ENCODE measurements at places on chromosomes 4 and X. TPM values are rescaled to one million over a fixed set of nuclear protein-coding genes. Genes with fewer than 3 reads are reported as not detected.

GRCh38 chr4:187309456-187309855 is 585.8 kb upstream of the FAT1 start:
- DNase-seq: no peak

DNA sequence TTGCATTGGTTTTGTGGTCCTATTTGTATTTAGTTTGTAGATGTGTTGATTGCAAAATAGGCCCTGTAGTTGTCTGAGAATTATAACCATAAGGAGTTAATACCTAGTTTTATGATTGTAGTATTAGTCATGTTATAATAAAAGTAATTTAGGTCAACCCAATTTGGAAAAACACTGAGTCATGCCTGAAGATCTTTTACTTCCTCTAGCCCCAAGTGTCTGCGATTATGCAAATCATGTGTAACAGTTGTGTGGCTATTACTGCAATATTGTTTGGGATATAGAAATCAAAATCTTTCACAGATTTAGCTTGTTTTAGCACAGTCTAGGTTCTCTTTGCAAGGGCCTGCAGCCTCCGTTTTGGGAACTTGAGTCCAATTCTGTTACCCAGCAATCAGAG is 12.6 kb downstream of the SRD5A3 start:
- DNase-seq: no peak

DNA sequence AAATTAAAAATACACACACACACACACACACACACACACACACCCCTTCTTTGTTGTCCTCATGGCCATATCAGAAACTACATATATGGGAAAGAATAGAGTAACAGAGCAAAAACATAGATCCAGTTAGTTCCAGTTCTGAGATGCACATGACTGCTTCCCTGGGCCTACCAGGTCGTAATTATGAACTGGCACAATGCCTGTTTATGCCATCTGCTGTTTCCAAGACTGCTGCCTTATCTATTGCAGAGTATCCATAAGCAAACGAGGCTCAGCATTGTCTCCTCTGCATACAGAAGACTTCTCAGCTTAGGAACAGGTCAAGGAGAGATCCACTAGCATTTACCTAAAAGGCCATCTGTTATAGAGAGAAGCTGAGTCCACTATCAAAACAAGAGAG is 789.0 kb downstream of the TECRL start:
- no peak for DNase-seq

GRCh38 chr4:41714364-41715000 is 34.0 kb downstream of the PHOX2B start:
- no peak for DNase-seq

DNA sequence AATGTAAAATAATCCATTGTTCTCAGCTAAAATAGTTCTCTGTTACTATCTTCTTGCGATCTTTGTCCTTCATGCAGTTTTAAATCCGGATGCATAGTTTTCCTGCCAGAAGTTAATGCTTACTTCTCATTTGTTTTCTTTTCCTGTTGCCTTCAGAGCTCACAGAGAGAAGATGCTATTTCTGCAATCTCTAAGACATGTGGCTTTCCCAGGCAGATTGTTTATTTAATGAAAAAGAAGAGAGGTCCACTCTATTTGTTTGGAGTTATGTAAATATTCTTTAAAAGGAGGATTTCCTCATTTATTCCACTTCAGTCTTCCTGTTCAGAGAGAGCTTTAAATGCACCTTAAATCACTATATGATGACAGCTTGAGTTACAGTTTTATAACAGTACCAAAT is 39.3 kb upstream of the HPGD start:
- DNase-seq: no peak

GRCh38 chrX:128020701-128021100 is 31.5 kb downstream of the ACTRT1 start:
- DNase-seq: no peak

- DNase-seq: no peak
Observed at GRCh38 chrX:119398587-119398973, 556 bp upstream of the SLC25A43 start.

- no peak for DNase-seq
Observed at GRCh38 chrX:139920316-139920715, 12.5 kb downstream of the ATP11C start.

- DNase-seq: no peak
Observed at GRCh38 chr4:15414551-15415091, 13.2 kb upstream of the C1QTNF7 start.

DNA sequence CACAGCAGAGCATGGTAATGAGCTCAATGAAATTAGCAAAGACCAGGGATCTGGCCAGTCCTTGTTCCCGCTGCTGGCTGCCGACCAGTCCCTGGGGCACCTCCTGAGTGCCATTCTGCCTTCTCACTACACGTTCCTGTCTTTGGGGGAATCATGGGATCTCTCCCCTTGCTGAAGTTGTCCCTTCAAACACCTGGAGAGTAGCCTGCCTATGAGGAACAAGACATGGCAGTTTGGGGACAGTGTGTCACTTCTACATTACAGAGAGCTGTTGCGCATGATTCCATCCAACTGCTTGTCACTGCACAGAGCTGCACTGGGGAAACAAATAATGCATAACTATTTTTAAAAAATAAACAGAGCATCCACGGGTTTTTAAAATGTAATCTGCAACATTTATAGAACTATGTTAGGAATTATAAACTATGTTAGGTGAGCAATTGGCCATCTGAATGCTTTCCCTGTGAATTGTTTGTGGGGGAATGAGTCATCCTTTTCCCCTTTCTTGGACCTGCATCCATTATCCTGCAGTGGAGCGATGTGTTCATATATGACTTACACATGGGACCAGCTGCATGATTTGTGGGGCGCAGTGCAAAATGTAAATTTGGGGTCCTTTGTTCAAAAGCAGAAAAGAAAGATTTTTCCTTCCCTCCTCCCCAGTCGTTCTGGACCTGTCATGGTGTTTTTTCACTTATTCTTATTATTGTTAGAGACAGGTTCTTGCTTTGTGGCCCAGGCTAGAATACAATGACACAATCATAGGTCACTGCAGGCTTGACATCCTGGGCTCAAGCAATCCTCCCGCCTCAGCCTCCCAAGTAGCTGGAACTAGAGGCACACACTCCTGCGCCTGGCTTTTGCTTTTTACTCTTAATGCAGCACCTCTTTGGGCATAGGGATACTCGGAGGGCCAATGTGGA is 115.0 kb upstream of the TBL1X start:
- no peak for DNase-seq

GRCh38 chr4:25096251-25096980 is 63.8 kb downstream of the SEPSECS start:
- no peak for DNase-seq

GRCh38 chr4:143091862-143092261 is 92.9 kb upstream of the USP38 start:
- no peak for DNase-seq

DNA sequence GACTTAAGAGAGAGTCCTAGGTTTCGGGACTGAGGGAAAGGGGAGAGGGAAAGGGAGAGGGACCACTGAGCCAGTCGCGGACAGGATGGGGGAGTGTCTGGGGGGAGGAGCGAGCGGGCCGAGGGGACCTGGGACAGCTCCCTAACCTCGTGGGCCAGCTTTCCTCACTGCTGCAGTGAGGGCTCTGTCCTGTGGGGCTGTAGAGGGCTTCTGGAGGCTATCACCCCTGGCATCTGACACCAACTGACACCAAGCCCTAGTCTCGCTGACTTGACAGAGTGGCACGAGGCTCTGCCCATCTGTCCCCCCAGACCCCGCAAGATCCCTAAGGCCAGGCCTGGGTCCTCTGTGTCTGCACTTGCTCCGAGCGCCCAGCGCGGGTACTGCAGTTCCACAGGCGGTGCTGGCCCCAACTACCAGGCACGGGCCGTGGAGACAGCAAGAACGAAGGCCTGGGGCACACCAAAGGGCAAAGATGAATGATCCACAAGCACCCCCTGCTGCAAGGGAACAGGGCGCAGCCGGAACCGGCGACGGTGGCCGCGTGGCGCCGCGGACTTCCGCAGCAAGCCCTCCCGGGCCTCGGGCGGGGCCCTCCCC is 465 bp downstream of the HAUS7 start:
- DNase-seq: peak; percentile 22

DNA sequence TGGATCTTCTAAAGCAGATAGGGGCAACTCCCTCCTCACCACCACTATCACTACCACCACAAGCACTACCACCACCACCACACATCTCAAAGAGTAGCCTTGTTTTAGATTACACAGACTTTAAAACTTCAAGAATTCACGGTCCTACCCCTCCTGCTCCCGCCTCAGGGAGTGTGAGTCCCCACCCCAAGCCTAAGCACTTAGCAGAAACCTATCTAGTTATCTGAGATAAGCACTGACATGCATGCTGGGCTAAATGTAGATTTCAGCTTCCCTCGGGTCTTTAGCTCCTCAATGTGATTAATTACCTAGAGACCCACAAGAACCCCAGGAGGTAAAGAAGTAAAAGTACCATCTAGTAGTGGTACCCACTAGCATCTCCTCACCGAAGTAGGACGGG is 775 bp downstream of the AMOT start:
- no peak for DNase-seq

Gene PPARGC1A
- 73.1 TPM for total RNA-seq

Gene AR
- 1.2 TPM for total RNA-seq

Gene HMX1
- not detected for total RNA-seq

Gene TMPRSS11F
- total RNA-seq: not detected

Gene UGT2A1
- total RNA-seq: not detected

Gene MAGEE1
- not detected for total RNA-seq

Gene GAGE12J
- total RNA-seq: not detected

Gene SSX1
- total RNA-seq: not detected

Data from Peyer's patch (tissue), 4 donors.